Lower leg skin (tissue), 4 donors: ENCODE measurements at places on chromosomes 5 and 9. TPM values are rescaled to one million over a fixed set of nuclear protein-coding genes. Genes with fewer than 3 reads are reported as not detected.

Gene SLC36A2
- total RNA-seq: not detected

Gene MATR3
- 135 TPM for total RNA-seq

Gene CDC14B
- total RNA-seq: 8.3 TPM

Gene MSANTD3
- 17.0 TPM for total RNA-seq

Gene NOXA1
- total RNA-seq: 3.1 TPM

Gene ANKRD31
- 0.13 TPM for total RNA-seq

Gene CSF1R
- 17.9 TPM for total RNA-seq

Gene APBA1
- 12.7 TPM for total RNA-seq

Gene C7
- 9.5 TPM for total RNA-seq

Gene PDCD1LG2
- not detected for total RNA-seq

Gene NRARP
- total RNA-seq: 28.5 TPM

Gene DNAI1
- not detected for total RNA-seq

Gene DPH7
- total RNA-seq: 46.0 TPM

Gene ADAMTS19
- not detected for total RNA-seq

Gene PCDH1
- total RNA-seq: 92.6 TPM

Gene CD72
- total RNA-seq: 5.6 TPM

Gene GAPT
- not detected for total RNA-seq

Gene UBE2B
- 43.6 TPM for total RNA-seq

Gene ISCA1
- total RNA-seq: 36.1 TPM

Gene ENTREP1
- total RNA-seq: 12.7 TPM

Gene AQP7
- total RNA-seq: 12.3 TPM

Gene FIBCD1
- total RNA-seq: 0.42 TPM

Gene HINT1
- 192 TPM for total RNA-seq

Gene IL4
- not detected for total RNA-seq

Gene LMX1B
- total RNA-seq: 3.2 TPM

Gene EQTN
- total RNA-seq: 0.42 TPM

Gene IQGAP2
- total RNA-seq: 10.9 TPM
